Esophagus squamous epithelium (tissue), 5 donors: ENCODE measurements at places on chromosomes 3 and 15. TPM values are rescaled to one million over a fixed set of nuclear protein-coding genes. Genes with fewer than 3 reads are reported as not detected.

Gene SETMAR
- 28.6 TPM for total RNA-seq

Gene LNP1
- 0.76 TPM for total RNA-seq

Gene RPL15
- total RNA-seq, result 2,423 TPM

Gene KBTBD12
- not detected for total RNA-seq

DNA sequence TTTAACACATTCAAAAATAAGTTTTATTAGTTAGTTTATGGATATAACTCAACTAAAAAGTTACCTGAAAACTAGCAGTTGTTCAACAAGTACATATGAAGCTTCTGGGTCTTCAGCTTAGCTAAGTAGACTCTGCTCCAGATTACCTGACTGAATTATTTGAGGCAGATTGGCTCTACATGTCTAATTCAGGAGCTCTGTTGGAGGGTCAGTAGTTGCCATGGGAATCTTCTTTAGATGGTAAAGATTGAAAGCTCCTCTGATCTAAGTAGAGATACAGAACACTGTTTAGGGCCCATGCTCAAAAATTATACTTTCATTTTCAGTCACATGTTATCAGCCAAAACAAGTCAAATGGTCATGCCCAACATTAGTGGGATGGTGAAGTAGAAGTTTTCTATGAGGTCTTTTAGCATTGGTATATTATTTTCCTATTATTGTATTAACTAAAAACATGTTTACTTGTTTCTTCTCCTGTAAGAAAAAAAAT, 1476.9 kb downstream of the OTOL1 start:
- H3K4me1 ChIP-seq, result no peaks in the 10 kb centered on the region
- H3K27ac ChIP-seq, result no peak overlapping the region
- H3K27me3 ChIP-seq, result no peaks in the 10 kb centered on the region
- no peak for DNase-seq
- H3K36me3 ChIP-seq, result no peaks in the 10 kb centered on the region

GRCh38 chr3:192494174-192494573, 233.2 kb downstream of the FGF12 start:
- H3K4me3 ChIP-seq, result no peak overlapping the region
- DNase-seq, result no peak
- H3K4me1 ChIP-seq, result peaks cover 4% of the 10 kb centered on the region
- H3K27ac ChIP-seq, result no peak overlapping the region
- H3K27me3 ChIP-seq, result no peaks in the 10 kb centered on the region

- no peak overlapping the region for H3K27ac ChIP-seq
- no peaks in the 10 kb centered on the region for H3K27me3 ChIP-seq
- DNase-seq, result no peak
- no peaks in the 10 kb centered on the region for H3K36me3 ChIP-seq
- H3K4me1 ChIP-seq, result no peaks in the 10 kb centered on the region
These were observed 104.5 kb downstream of the TFG start for GRCh38 chr3:100813828-100814227.

- H3K4me3 ChIP-seq, result no peak overlapping the region
- no peaks in the 10 kb centered on the region for H3K36me3 ChIP-seq
- H3K4me1 ChIP-seq, result no peaks in the 10 kb centered on the region
- no peak for DNase-seq
- H3K27ac ChIP-seq, result peak overlapping the region; percentile 82
These were observed 856 bp upstream of the TM4SF19 start for GRCh38 chr3:196339044-196339443.

GRCh38 chr3:156489462-156489911, 65.4 kb downstream of the SSR3 start:
- peak overlapping the region; percentile 14 for H3K27ac ChIP-seq
- no peak for DNase-seq
- no peaks in the 10 kb centered on the region for H3K36me3 ChIP-seq
- H3K4me1 ChIP-seq, result peaks cover 2% of the 10 kb centered on the region
- no peaks in the 10 kb centered on the region for H3K27me3 ChIP-seq

DNA sequence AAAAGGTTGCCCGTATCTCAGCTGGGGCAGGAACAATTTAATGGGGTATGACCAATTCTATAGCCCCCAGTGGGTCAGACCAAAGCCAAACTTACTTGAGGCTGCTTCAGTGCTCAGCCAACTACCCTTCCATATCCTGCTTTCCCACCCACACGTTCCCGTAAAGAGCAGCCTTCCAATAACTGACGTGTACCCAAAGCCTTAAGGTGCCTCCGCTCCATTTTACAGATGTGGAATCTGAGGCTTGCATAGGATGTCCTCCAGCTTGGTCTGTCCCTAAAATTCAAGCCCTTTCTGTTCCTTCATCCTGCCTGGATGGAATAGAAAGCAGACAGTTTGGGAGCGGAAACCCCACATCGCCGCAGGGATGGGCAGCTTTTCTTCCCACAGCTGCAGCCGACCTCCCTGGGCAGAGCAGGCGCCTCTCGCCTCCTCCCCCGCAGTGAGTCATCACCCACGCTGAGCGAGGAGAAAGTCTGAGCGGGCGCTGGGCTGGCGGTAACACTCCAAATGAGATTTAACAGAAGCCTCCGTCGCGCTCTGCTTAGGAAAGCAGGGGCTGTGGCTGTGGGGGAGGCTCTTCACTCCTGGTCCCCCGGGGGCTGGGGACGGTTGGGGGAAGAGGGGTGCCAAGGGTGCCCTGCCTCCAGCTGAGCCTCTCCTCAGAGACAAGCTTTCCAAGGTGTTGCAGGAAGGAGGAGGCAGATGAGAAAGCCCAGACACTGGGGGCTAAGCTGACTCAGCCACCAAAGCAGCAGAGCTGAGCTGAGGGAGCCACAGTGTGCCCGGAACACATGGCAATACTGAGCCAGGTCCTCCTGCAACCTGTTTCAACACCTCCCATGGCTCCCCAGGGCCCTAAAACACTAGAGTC, 57.8 kb upstream of the HRH1 start:
- peak overlapping the region; percentile 82 for H3K27ac ChIP-seq
- H3K4me1 ChIP-seq, result peaks cover 23% of the 10 kb centered on the region
- DNase-seq, result no peak
- H3K27me3 ChIP-seq, result no peaks in the 10 kb centered on the region
- peak overlapping the region; percentile 35 for H3K4me3 ChIP-seq
